ENCODE measurements at places on chromosomes 1 and 21. TPM values are rescaled to one million over a fixed set of nuclear protein-coding genes. Genes with fewer than 3 reads are reported as not detected.

DNA sequence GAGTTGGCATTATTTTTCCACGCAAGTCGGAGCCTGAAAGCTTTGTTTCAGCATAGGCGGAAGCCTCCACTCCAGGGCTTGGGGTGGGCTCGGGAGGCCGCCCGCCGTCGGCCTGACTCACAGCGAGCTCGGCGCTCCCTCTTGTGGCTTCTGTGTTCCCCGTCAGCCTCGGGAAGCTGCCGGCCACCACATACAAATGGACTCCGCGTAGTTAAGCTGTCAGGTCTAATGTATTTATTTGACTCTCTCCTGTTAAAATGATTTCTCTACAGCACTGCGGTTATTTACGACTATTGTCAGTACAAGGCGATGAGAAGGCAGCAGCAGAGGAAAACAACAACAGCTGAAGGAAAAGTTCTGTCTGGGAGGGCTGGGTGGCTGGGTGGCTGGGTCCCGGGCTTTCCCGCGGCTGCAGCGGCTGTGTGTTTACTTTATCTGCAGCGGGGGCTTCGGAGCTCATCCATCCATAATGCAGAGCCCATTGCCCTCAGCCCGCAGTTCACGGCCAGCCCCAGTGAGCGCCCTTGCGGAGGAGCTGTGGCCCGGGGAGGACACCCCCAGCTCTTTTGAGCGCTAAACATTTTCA, 375.7 kb upstream of the CAMK1G start:
- H3K4me3 ChIP-seq: peak overlapping the region; percentile 56
- peaks cover 47% of the 10 kb centered on the region for H3K27me3 ChIP-seq
- no peaks in the 10 kb centered on the region for H3K36me3 ChIP-seq
- peak; percentile 56 for DNase-seq
- peaks cover 5% of the 10 kb centered on the region for H3K4me1 ChIP-seq
- H3K27ac ChIP-seq: no peak overlapping the region

GRCh38 chr1:55520861-55521260, 305.7 kb upstream of the USP24 start:
- DNase-seq: no peak
- no peaks in the 10 kb centered on the region for H3K4me1 ChIP-seq
- no peak overlapping the region for H3K4me3 ChIP-seq
- peaks cover 8% of the 10 kb centered on the region for H3K27me3 ChIP-seq

GRCh38 chr21:29320031-29320430, 21.3 kb downstream of the BACH1 start:
- no peak for DNase-seq
- H3K4me1 ChIP-seq: peaks cover 19% of the 10 kb centered on the region
- H3K36me3 ChIP-seq: peaks cover 42% of the 10 kb centered on the region
- H3K4me3 ChIP-seq: no peak overlapping the region
- no peak overlapping the region for H3K27ac ChIP-seq

DNA sequence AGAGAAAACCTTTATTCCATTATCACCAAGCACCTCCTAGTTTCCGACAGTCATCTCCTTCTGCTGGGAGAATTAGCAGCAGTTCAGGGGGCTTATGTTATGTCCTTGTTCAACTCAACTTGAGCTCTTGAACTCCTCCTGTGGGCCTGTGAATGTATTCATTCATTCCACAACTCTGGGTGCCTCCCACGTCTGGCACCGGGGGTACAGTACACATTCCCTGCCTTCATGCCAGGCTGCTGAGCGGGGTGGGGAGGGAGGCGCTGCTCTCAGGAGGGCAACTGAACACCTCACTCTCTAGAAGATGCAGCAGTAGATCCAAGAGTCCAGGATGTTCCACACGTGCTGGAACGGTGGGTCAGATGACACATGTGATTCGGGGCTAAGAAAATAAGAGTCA, 4.3 kb upstream of the MX2 start:
- H3K36me3 ChIP-seq: no peaks in the 10 kb centered on the region
- H3K4me3 ChIP-seq: no peak overlapping the region
- no peak overlapping the region for H3K27ac ChIP-seq
- peaks cover 14% of the 10 kb centered on the region for H3K4me1 ChIP-seq
- no peaks in the 10 kb centered on the region for H3K27me3 ChIP-seq

DNA sequence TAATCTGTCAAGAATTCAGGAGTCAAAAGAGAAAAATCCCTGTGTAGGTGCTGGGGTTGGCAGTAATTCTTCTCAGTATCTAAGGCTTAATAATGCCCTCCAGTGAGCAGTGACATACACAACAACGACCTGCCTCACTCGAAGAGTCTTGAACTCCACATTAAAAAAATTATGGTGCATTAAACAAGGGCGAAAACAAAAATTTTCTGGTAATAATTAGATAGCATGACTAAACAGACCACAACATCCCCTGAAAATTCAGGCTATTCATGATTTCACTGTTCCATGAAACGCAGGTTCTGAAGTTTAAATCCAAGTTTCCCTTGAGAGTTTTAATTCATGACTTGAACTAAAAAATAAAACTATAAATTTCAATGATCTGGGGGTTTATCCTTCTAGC, 5.1 kb downstream of the SRSF4 start:
- H3K36me3 ChIP-seq: peaks cover 68% of the 10 kb centered on the region
- H3K4me3 ChIP-seq: no peak overlapping the region
- H3K27ac ChIP-seq: no peak overlapping the region
- DNase-seq: no peak
- H3K27me3 ChIP-seq: no peaks in the 10 kb centered on the region

- no peak for DNase-seq
- H3K27ac ChIP-seq: peak overlapping the region; percentile 92
- no peaks in the 10 kb centered on the region for H3K27me3 ChIP-seq
- peaks cover 65% of the 10 kb centered on the region for H3K4me1 ChIP-seq
- H3K4me3 ChIP-seq: peak overlapping the region; percentile 57
These were observed 12.6 kb downstream of the GBP5 start for GRCh38 chr1:89260042-89260441.

- no peak overlapping the region for H3K4me3 ChIP-seq
- no peak overlapping the region for H3K27ac ChIP-seq
- H3K27me3 ChIP-seq: no peaks in the 10 kb centered on the region
- DNase-seq: no peak
- no peaks in the 10 kb centered on the region for H3K36me3 ChIP-seq
These were observed 214.1 kb downstream of the NUF2 start for GRCh38 chr1:163535807-163536206.

- peaks cover 2% of the 10 kb centered on the region for H3K36me3 ChIP-seq
- H3K4me1 ChIP-seq: peaks cover 63% of the 10 kb centered on the region
- peak overlapping the region; percentile 11 for H3K4me3 ChIP-seq
- peak; percentile 67 for DNase-seq
These were observed 9.1 kb downstream of the LMNA start for GRCh38 chr1:156123356-156124196.

Gene ALPL
- total RNA-seq: not detected

Gene FMN2
- total RNA-seq: not detected

Gene ZSCAN20
- total RNA-seq: 3.0 TPM

Gene SPRR2F
- total RNA-seq: not detected

Data from activated naive CD8-positive, alpha-beta T cell treated with anti-CD3 and anti-CD28 coated beads for 36 hours (primary cell).